ENCODE measurements at places on chromosomes 3 and 15.

- DNase-seq, result no peak
Observed at GRCh38 chr3:120427201-120427600, 23.6 kb downstream of the FSTL1 start.

- DNase-seq, result peak; percentile 21
Observed at GRCh38 chr3:130276203-130276803, 69.2 kb upstream of the COL6A5 start.

GRCh38 chr3:188974856-188975599, 196.7 kb upstream of the TPRG1 start:
- no peak for DNase-seq

DNA sequence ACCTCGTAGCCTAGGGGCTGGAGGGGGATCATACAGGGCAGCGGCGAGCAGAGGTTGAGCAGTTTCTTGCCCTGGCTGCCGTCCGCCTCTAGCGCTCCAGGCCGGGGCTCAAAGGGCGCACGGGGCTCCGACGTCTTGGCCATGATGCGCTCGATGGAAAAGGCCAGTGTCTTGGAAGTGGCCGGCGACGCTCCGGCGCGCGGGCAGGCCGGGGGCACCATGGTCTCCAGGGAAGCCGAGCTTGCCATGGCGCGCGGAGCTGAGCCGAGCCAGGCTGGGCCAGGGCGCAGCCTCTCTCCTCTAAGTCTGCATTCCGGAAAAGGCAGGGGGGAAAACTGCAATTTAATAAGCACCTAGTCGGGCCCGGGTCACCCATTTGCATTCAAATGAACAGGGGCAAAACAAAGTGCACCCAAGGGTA, 719 bp downstream of the FEZF2 start:
- DNase-seq, result no peak
